ENCODE measurements at places on chromosomes 3 and 15.

GRCh38 chr15:63672775-63673174, 75.6 kb downstream of the FBXL22 start:
- DNase-seq: no peak

- no peak for DNase-seq
Observed at GRCh38 chr3:37493485-37494080, 319.2 kb upstream of the LRRFIP2 start.

- DNase-seq: peak; percentile 39
Observed at GRCh38 chr3:168341192-168341815, 245.6 kb upstream of the GOLIM4 start.

DNA sequence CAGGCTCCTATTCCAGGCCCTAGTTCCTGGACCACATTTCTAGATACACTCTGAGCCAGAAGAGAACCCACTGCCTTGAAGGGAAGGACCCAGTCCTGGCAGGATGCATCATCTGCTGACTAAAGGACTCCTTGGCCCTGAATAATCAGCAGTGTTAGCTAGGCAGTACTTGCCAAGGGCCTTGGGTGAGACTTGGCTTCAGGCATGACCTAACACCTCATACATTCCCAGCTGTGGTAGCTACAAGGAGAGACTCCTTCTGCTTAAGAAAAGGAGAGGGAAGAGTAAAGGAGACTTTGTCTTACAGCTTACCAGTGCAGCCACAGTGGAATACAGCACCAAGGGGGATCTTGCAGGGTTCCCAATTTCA, 26.4 kb downstream of the PEAK1 start:
- DNase-seq: no peak

Data from skeletal muscle cell (primary cell).